Fibroblast of skin of left biceps (primary cell): ENCODE measurements at places on chromosomes 3 and 15.
A peak's percentile ranks its signal among the peaks of the same experiment; 100 is the strongest.

DNA sequence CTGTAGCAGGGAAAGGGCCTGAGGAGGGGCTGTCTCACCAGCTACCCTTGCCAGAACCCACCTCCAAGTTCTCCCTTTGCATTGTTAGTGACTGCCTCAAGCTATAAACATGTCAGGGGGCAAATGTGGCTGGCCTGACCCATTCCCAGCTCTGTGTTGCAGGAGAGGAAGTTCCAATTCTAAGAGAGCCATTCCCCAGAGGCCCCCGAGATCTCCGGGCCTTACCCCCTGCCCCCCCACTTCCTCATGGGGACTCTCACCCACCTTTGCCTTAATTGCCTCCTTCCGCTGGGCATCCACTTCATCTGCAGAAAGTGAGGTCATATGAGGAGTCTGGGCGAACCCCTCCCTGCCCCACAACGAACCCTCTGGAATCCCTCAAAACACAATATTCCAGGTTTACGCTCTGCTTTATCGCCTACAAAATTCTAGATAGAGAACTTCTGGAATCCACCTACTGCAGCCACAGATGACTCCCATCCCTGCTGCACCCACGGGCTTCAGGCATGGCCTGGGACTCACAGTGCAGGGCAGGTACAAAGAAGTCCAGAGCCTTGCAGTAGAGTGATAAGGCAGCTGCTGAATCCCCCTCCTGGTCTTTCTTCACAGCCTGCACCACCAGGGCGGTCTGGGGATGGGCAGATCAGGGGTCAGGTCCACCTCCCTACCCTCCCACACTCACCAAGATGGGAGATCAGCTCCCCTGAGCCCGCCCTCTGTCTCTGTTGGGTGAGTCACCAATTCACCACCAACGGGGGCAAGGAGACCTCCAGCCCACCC lies 4.0 kb downstream of the ULK3 start:
- DNase-seq, result no peak

GRCh38 chr3:192914848-192915247 lies 2.8 kb downstream of the MB21D2 start:
- no peak for DNase-seq

DNA sequence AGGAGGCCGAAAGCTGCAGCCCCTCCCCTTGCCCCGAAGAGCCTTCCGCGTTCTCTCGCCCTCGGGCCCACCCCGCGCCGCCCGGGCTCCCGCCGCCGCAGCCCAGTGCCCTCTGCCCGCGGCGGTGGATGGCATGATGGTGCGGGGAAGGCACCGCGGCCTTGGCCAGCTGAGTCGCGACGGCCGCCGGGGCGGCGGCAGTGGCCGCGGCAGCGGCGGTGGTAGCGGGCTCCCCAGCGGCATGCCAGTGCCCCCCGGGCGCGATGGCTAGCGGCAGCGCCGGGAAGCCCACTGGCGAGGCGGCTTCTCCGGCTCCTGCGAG lies 1.2 kb downstream of the TLNRD1 start:
- no peak for DNase-seq

DNA sequence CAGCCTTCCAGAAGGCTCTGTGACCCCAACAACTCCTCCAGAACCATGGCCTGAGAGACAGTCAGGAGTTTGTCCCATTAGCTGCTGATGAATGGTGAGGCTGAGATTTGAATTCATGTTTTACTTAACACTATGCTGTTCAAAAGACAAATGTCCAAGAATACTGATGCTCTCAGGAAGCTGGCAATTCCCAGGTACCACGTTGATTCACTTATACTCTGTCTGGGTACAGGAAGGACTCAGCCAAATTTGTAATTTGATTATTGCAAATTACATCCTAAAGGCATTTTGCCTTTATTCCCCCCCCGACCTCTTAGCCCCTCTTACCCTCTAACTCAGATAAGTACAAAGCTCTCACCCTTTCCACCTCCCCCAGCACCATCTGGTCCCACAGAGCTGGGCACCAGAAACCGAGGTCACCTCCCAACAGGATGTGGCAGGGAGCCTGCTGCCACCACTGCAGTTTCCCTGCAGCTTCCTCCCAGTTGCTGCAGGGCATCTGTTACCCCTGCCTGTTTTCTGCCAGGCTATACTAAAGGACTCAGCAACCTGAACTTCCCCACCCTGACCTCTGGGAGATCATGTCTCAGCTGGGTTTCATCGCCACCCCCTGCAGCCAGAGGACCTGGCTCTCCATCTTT lies 33.6 kb downstream of the EAF1 start:
- no peak for DNase-seq

DNA sequence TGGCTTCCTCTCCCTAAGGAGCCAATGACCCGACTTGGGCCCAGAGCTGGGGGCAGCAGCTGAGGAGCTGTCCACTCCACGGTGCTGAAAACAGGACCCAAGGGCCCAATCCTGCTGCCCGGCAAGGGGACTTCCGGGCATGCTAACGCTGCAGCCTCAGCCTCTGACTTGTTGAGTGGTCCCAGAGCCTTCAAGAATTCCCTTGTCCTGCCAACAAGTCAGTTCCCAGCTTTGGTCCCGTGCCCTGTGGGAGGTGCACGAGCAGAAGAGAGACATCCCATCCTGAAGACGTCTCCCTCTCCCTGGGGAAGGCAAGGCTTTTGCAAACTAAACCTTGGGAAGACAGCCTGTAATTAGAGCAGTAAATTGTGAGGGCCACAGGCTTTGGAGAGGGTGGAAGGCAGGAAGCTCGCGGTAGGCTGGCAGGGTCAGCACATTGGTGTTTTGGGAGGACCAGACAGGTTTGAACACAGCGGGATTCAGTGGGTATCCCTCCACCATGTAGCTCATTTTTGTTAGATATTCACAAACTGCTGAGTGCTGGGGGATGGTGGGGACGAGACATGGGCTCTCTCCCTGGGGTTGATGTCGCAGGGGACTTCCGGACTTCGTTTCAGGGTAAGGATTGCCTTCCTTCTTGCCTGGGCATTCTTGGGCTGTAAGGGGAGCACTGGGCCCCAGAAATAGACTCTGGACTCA lies 29.8 kb upstream of the PRR23E start:
- DNase-seq, result no peak

DNA sequence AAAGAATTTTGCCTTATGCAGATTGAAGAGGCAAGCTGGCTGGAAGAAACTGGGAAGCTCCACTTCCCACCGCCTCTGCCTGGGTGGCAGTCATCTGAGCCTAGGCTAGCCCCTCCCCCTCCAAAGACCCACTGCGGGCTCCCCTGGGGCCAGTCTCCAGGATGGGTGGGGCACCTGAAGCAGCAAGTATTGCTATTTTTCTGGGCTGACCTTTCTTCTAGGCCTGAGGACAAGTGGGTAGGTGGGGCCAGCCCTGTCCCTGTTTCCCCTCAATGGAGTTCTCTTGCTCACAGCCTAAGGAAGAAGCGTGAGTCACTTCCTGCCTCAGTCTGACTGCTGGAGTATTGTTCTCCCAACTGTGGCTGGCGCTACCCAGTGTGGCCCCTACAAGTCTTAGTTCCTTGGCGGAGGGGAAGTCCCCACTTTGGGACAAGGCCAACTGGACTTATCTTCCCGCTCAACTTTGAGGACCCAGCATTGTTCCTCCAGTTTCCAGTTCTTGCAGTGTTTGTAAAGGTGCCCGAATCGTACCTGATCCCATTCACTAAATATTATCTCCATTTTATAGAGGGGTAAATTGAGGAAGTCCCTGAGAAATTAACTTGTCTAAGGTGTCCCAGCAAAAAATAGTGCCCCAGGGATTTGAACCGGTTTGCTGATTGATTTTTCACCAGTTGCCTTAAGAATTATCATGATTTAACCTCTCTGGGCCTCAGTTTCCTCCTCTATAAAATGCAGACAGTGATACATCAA lies 1.4 kb downstream of the FURIN start:
- peak; percentile 24 for DNase-seq

DNA sequence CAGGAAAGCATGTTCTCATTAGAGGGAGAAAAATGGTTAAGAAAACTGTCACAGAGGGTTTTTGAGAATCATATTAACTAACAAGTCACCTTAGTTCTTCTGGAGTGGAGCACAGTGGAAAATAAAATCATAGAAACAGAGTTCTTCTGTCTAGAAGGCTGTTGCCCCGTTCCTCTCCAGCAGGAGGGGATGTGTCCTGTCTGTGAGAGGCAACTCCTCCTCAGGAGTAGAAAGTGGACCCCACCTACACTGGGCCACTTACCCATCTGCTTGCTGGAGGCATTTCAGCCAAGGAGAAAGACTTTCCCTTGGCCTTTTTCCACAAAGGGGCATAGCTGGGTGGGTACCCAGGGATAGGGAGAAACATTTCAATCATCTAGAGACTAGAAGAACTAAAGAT lies 106.6 kb downstream of the SSR3 start:
- DNase-seq, result no peak

DNA sequence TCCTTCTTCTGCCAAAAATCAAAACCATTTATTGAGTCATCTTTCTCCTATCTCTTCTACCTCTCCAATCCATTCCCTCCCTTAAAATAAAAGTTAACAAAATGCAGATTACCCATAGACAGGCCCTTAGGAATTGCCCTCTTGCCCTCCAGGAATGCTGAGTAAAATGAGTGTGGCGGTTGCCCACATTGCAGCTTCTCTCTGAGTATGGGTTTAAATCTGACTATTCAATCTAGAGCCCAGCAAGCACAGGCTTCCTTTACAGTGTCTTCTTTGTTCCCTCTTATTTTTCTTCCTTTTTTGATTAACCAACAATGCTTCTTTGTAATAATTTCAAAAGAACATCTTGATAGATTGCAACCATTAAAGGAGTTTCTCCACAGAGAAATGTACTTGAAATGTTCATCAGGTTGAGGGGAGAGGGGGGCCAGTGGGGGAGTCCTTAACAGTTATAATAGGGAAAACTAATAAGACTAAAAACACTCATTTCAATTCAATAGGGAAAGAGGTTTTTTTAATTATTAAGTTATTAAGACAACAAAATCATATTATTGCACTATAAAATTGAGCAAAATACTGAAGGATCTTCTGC lies 135.3 kb upstream of the LMCD1 start:
- DNase-seq, result no peak

GRCh38 chr15:96774216-96774615 lies 443.7 kb downstream of the NR2F2 start:
- DNase-seq, result no peak

- DNase-seq, result no peak
Measured at GRCh38 chr3:190031887-190032752, 88.6 kb downstream of the P3H2 start.

DNA sequence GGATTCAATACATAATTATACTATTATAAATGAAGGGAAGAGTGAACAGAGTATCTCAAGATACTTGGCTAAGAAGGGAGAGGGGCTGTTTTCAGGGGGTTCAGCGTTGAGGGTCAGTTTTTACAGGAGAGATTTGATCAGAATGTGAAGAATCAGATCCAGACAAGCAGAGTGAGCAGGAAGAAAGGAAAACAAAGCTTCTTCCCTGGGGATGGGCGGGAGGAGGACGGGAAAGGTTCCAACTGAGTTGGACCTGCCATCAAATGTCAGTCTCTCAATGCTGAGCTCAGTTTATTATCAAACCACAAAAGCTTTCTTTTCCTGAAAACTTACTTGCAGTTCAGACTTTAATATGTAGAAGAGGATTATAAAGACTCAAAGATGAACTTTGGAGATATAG lies 6.0 kb upstream of the MELTF start:
- DNase-seq, result no peak

DNA sequence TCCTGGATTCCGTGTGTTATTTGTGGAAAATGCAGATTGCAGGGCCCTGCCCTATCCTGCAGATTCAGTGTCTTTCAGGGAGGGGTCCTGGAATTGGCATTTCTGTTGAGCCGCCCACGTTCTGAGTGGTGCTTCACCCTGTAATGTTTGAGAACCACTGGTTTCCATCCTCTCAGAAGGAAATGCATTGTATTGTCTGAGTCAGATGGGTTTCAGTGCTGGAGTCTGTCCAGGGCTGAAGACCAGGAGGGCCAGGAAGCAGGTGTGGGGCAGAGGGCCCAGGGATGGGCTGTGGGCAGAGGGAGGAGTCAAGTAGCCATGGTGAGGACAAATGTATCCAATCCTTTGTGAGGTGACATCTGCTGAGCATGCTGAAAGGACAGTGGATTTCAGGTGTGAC lies 123.8 kb downstream of the SV2B start:
- DNase-seq, result no peak

DNA sequence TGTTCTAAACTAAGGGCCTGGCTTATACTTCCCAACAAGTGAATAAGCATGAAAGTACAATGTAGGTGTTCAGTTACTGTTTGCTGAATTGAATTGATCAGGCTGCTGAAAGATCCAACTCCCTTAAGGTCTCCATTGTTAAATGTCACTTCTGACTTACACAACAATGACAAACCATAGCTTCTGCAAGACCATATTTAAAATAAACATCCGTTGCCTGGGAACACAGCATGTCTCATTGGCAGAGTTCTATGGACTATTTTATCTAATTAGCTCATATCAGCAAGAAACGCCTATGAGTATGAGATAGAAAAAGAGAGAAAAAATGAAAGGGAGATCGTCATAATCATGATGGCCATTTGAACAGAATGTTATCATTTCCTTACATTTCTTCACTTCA lies 605.4 kb downstream of the FGF12 start:
- DNase-seq, result no peak

GRCh38 chr15:70528270-70528706 lies 235.1 kb downstream of the UACA start:
- no peak for DNase-seq

GRCh38 chr3:19384868-19385267 lies 236.6 kb downstream of the KCNH8 start:
- DNase-seq, result no peak

- DNase-seq, result no peak
Measured at GRCh38 chr3:106022913-106023312, 154.1 kb upstream of the CBLB start.

- no peak for DNase-seq
Measured at GRCh38 chr3:74463515-74463914, 150.9 kb downstream of the CNTN3 start.

DNA sequence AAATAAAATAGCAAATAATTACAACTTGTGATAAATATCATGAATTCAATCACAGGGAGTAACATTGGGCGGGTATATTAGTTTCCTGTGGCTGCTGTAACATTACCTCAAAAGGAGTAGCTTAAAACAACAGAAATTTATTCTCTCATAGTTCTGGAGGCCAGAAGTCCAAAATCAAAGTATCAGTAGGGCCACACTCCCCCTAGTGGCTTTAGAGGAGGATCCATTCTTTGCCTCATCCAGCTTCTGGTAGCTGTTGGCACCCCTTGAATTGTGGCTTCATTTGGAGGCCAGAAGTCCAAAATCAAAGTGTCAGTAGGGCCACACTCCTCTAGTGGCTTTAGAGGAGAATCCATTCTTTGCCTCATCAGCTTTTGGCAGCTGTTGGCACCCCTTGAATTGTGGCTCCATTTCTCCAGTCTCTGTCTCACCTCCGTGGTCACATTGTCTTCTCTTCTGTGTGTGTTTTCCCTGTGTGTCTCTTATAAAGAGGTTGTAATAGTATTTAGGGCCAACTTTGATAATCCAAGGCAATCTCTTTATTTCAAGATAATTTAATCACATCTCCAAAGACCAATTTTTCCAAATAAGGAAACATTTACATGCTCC lies 3.1 kb upstream of the CFAP20DC start:
- DNase-seq, result no peak

- no peak for DNase-seq
Measured at GRCh38 chr3:96022676-96023075, 791.7 kb upstream of the EPHA6 start.

- no peak for DNase-seq
Measured at GRCh38 chr3:10816019-10816862, at the start of gene SLC6A11. TSS of gene SLC6A11 (plus strand) at chr3:10816228. CDS start at chr3:10816266, 38 bp downstream.
